ENCODE measurements at places on chromosomes 7 and 10. TPM values are rescaled to one million over a fixed set of nuclear protein-coding genes. Genes with fewer than 3 reads are reported as not detected.

DNA sequence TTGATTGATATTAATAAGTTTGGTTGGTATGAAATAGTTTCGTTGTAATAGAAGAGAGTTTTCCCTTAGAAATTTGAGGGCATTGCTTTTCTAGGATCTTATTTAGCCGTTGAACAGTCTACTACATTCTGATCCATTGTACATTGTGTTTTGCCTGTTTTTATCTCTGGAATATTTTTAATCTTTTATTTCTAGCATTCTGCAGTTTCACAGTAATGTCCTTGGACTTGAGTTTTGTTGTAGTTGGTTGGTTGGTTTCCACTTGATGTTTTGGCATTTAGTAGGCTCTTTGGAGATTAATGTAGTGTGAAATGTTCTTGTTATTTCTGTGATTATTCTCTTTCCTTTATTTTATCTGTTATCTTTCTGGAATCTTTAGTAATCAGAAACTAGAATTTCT is 112.4 kb downstream of the CCSER2 start:
- DNase-seq, result no peak

DNA sequence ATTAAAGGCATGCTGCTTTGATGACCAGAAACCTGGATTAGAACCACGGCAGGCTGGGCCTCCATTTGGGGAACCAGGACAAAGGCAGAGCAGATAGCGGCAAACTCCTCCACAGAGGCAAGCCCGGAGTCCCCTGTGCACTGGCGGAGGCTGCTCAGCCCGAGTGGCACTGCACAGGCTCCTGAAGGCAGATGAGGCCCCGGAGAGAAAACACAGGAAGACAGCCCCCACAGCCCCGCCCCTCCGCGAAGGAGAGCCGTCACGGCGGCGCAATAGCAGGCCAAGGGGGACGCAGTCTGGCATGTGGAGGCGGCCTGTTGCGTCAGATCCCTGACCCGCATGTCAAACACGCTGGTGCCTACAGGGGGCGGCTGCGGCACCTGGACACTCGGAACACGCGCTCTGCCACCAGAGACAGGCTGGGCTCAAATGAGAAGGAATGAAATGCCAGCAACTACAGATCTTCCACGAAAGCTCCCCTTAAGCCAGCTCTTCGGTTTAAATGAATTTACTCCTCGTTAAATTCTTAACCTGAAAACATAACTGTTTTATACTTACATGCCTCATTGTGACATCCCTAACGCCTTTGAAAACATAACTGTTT is 128.5 kb downstream of the MAD1L1 start:
- peak; percentile 84 for DNase-seq

DNA sequence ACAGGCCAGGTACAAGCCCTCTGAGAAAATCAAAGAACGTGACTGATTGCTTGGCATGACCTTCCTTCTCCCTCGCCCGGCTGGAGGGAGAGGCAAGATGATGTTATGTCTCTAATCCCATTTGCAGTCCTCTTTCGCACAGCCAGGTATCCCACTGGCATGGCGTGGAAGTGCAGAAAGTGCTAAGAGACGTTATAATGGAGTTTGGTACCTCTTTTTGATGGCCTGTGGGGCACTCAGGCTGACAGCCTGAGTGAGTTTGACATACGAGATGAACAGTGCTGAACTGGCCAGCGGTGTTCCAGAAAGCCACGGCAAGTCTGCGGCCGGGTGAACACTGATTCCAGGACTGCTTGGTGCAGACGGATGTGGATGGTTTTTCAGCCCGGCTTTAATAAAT is 241.6 kb downstream of the RAB11FIP2 start:
- DNase-seq, result no peak

GRCh38 chr10:28853195-28853594 is 175.9 kb downstream of the BAMBI start:
- no peak for DNase-seq

GRCh38 chr7:36192053-36192824 is 39.2 kb downstream of the EEPD1 start:
- no peak for DNase-seq

The GFRA1 gene
- polyA plus RNA-seq, result not detected

All from naive B cell (primary cell).